BJ (cell line): ENCODE measurements at places on chromosomes 2 and 18.

DNA sequence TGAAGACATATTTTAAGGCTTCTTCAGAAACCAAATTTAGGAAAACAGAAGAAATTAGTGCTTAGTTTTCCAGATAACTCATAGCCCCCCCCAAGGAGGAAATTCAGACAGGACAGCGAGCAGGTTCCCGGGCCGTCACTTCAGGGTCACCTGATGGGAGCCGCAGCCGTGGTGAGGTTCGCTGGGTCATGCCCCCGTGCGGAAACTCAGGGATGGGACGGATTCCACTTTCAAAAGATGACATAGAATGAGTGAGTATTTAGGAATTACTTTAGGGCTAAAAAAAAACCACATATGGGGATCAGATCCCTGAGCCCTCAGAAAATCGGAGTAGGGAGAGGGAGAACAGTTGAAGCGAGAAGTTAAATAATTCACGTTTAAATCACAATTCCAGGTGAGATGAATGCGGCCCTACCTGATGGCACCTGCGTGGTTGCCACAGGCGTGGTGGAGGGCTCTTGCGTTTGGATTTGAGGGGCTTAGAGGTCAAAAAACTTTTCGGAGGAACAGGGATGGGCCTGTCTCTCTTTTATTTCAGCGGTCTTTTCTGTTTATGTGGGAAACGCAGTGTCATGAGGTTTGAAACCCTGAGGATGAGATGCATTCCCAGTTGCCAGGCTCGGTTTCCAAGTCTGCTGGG is 114.4 kb downstream of the NFATC1 start:
- DNase-seq = no peak

DNA sequence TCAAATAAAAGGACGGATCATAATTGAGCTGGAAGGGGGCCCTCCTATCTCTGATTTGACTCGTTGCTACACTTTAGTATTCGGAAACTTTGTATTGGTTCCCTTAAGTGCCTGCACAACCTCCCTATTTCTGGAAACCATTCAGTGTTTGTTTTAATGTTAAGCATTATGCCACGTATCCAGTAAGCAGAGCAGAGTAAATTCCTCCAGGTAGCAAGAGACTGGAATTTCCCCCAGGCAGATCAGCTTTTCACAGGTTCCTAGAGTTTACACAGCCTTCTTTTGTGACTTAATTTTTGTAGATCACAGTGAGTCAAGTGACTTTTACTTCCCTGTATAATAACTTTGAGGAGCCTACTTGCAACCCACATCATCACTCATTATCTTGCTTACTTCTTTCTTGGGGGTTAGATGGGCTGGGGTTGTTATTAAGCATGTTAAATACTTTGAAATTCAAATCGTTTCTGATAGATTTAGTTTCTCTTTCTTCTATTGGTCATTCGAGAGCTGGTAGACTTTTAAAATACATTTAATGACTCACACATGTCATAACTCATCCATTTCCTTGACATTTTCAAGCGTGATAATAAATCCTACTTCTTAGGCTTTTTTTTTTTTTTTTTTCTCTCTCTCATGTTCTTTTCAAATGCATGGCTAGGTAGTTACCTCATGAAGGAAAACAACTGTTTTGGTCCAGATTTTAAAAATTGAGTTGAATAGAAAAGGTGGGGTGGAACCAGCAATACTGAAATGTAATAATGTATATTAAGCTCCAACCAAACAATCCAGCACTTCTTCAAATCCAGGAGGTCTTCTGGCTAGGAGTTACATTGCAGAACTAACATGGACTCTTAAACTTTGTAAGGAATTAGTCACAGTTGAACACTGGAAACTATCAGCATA is 219.3 kb downstream of the NEDD4L start:
- no peak for DNase-seq

- DNase-seq = no peak
These were observed 633 bp downstream of the KIAA1328 start for GRCh38 chr18:36829362-36830157.

- DNase-seq = no peak
These were observed 91.8 kb downstream of the NEDD4L start for GRCh38 chr18:58135701-58136331.

DNA sequence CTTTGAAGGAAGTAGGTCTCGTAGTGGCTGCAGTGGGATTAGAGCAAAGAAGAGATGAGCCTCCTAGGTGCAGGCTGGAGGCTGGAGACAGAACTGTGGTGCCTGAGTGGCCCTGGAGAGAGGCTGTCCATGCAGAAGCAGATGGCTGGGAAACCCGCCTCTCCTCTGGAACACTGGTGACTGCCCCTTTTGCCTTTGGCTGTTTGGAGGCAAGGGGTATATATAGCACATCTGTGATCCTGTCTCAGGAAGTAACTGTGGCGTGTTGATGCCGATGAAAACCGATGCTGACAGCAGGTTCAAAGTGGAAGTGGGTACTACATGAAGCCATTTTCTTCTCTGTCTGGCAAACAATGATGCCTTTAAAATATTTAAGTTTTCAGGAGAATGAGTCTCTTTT is 43.5 kb downstream of the SLC9A2 start:
- no peak for DNase-seq
